ENCODE measurements at places on chromosomes 6 and 20.

GRCh38 chr20:35007891-35008290, 52.2 kb downstream of the MYH7B start:
- no peak for DNase-seq

DNA sequence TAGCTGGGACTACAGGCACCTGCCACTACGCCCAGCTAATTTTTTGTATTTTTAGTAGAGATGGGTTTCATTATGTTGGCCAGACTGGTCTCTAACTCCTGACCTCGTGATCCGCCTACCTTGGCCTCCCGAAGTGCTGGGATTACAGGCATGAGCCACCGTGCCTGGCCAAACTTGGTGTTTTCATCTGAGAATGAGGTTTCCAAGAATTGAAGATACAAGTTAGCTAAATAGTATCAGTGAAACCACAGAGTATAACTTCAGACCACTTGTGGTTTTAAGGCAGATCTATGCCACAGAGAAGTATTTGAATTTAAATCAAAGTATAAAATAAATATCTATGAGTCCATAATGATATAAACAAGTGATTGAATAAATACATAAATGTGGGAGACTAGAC, 70.1 kb downstream of the SLC16A10 start:
- no peak for DNase-seq

DNA sequence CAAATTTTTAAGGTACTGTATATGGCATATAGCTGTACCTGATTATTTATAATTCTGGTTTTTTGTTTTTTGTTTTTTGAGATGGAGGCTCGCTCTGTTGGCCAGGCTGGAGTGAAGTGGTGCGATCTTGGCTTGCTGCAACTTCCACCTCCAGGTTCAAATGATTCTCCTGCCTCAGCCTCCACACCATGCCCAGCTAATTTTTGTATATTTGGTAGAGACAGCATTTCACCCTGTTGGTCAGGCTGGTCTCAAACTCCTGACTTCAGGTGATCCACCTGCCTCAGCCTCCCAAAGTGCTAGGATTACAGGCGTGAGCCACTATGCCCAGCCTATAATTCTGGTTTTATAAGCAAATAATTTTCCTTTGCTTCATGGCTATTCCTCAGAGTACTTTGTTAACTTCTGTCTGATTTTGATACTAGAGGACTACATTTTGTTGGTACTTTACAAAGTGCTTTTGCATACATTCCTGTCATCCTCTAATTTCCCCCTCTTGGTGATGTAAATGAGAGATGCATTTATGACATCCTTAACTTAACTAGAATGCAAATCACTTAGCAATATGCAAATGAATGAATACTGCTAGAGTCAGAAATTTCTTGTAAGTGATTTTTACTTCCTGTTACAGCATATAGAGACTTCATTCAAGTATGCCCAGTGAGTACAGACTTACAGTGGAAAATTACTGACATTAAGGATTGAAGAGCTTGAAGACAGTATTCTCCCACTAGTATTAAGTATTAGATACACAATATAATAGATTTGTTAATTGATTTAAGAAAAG, 35.7 kb upstream of the ARID1B start:
- no peak for DNase-seq

- DNase-seq, result no peak
Observed at GRCh38 chr6:42766163-42766670, 15.6 kb upstream of the BICRAL start.

DNA sequence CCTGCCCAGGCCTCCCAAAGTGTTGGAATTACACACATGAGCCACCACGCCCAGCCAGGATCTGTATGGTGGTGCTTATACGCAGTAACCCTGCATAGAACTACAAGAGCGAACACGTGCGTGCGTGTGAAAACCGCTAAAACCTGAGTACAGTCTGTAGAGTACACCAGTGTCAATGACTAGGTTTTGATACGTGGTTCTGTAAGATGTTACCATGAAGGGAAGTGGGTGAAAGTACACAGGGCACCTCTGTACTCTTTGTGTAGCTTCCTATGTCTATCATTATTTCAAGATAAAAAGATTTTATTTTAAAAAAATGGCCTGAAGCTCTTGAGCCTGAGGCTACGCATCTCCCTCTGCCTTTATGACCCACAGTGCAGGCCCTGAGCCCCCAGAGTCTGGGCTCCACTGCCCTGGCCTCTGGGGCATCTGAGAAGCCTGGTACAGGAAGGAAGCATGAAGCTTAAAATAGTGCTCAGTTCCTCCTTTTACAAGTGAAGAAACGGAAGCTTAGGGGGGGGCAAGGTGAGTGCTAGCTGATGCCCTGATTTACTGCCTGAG, 21.6 kb downstream of the LY86 start:
- no peak for DNase-seq

DNA sequence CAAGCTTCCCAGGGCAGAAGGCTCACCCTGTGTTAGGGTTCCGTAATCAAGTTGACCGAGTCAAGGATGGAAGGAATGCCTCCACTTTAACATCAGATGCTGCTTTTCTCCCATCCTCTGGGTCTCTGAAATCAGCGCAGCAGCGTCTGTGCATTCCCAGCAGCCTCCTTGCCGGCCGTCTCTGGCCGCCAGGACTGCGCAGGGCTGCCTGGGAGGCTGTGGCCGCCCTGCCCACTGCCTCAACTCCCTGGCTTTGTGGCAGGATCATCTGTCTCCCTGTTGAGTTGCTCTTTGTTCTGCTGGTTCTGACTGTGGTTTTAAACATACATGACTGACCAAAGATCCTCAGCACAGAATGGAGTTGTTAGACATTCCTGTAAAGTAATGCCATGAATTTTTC, 56.5 kb downstream of the DLL1 start:
- DNase-seq, result no peak

- no peak for DNase-seq
Observed at GRCh38 chr6:1855890-1856289, 246.2 kb downstream of the FOXC1 start.

GRCh38 chr20:48360342-48360975, 467.3 kb downstream of the PREX1 start:
- DNase-seq, result no peak

DNA sequence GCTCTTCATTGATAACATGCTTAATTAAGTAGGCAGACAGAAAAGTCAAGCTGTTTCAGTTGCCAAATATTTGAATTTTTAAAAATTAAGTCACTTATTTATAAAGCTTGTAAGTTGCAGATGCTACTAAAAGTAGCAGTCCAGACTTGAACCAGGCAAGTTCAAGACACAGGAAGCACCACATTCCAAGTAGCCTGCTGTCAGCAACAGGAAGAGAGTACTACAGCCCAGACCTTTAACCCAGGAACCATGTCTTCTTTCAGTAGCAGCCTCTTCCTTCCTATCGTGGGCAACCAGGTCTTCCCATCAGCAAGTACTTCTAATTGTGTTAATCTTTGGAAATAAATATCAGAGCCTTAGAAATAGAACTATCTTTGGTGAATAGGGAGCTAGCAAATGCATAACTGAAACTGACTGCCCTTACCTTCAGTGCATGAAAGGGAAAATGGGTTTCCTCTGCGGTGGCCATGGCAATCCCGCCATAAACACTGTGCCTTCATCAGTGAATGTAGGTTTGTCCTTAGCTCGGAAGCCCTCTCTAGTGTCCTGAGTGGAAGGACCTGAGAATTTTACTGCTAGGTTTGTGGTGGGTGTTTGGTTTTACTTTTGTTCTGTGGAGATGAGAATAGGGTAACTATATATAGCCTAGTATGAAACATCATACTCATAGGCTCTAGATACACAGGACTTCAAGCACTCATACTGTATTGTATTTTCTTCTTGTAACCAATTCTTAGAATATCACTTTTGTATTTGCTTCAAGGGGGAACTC, 95.6 kb downstream of the SYCP2 start:
- no peak for DNase-seq

- no peak for DNase-seq
Observed at GRCh38 chr20:58458342-58459057, 56.7 kb downstream of the APCDD1L start.

- no peak for DNase-seq
Observed at GRCh38 chr6:84415517-84415916, 188.1 kb upstream of the CEP162 start.

GRCh38 chr6:42226161-42226611, 8.5 kb upstream of the MRPS10 start:
- no peak for DNase-seq

DNA sequence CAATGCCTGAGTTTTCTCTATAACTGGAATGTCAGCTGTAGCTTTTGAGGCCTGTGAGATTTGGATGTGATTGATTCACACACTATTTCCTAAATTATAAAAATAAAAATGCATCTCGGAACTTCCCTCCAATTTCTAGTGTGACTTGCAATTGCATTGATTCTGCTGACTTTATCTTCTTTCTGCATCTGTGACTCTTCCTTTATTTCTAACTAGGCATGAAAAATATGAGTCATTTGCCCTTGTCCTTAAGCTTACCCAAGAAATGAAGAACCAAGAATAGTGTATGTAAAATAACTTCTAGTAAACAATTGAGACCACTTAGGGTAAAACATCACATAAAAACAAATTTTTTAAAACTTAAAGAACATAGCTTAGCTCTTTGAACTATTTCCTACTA, 12.9 kb downstream of the OR2J2 start:
- DNase-seq, result no peak

GRCh38 chr6:152271776-152272464, 365.2 kb downstream of the SYNE1 start:
- no peak for DNase-seq

- DNase-seq, result no peak
Observed at GRCh38 chr6:22499815-22500214, 69.6 kb upstream of the HDGFL1 start.

DNA sequence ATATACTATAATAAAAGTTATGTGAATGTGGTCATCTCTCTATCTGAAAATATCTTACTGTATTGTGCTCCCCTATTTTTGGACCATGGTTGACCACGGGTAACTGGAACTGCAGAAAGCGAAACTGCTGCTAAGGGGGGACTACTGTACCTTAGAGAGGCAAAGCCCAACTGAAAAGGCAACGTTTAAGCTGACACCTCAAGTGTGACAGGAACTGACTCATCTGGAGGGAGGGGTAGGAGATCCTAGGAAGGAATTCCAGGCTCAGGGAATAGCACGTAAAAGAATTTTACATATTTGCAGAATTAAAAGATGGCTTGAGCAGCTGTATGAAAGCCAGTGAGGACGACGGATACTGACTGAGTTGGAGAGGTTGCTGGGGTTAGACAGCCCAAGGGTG, 34.8 kb downstream of the ELOVL2 start:
- DNase-seq, result no peak

DNA sequence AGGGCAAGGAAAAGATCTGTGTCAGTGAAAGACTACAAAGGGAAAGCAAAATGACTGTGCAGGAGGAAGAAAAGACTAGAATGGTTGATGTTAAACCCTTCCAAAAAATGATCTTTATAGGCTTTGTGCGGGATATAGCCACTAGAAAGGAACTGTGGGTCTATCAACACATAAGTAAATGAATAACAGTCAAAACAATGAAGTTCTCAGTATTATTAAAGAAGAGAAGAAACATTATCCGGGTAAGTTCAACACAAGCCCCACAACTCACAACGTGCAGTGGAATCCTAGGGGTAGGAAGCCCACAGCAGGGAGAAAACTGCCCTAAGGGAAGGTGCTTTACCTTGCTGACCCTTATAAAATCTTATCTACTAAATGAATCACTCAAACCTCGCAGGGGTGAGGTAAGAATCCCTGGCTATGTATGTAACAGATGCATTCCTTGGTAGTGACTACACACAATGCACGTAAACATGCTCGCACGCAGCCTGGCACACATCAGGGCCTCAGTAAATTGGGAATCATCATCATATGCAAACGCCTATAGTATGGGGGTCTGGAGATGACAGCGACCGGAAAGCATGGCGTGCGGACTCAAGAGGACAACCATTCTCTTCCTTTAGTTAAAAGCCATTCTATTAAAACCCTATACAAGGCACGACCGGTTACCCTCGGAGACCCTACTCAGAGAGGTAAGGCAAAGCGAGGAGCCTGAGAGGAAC, 11.3 kb downstream of the TFAP2A start:
- no peak for DNase-seq

- DNase-seq, result no peak
Observed at GRCh38 chr6:104589940-104590339, 269.8 kb downstream of the HACE1 start.

GRCh38 chr20:1964659-1965405, 29.0 kb downstream of the PDYN start:
- DNase-seq, result peak; percentile 5

- no peak for DNase-seq
Observed at GRCh38 chr6:55100686-55101085, 73.6 kb upstream of the HCRTR2 start.

DNA sequence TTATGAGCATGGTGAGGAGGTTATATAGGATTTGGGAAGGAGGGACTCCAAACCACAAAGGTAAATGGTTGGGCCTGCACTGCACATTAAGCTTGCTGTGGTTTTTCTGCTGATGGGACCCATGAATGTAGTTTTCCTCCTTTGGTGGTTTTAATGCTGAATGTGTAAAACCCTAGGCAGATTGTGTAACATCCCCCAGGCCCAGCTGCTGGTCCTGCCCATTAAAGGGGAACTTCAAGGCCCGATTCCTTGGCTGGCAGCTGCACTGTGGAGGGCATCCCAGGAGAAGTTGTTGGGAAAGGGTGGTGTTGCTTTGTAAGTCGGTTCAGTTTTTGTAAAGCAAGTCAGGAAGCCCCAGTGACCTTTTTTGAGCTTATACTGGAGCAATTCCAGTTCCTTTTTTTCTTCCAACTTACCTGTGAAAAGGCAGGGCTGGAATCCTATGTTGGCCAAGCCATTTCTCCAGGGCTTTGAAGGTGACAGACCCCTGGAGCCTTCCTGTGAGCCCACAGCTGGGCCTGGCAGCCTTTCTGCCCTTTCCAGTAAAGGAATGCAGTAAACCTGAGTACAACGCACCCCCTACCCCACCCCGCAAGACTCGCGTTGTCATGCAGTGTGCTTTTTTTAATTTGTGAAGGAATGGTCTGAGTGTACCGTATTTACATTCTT, 43.1 kb upstream of the NAA20 start:
- no peak for DNase-seq

GRCh38 chr6:31131595-31131994, 7.3 kb downstream of the PSORS1C2 start:
- no peak for DNase-seq

- no peak for DNase-seq
Observed at GRCh38 chr6:116017546-116018295, 43.0 kb downstream of the FRK start.

- no peak for DNase-seq
Observed at GRCh38 chr20:53195876-53196610, 223.9 kb downstream of the TSHZ2 start.

GRCh38 chr6:109894181-109894580, 83.9 kb upstream of the GPR6 start:
- DNase-seq, result no peak
